Neuronal stem cell (in vitro differentiated cells): ENCODE measurements at places on chromosomes 3 and 15.
A peak's percentile ranks its signal among the peaks of the same experiment; 100 is the strongest.

DNA sequence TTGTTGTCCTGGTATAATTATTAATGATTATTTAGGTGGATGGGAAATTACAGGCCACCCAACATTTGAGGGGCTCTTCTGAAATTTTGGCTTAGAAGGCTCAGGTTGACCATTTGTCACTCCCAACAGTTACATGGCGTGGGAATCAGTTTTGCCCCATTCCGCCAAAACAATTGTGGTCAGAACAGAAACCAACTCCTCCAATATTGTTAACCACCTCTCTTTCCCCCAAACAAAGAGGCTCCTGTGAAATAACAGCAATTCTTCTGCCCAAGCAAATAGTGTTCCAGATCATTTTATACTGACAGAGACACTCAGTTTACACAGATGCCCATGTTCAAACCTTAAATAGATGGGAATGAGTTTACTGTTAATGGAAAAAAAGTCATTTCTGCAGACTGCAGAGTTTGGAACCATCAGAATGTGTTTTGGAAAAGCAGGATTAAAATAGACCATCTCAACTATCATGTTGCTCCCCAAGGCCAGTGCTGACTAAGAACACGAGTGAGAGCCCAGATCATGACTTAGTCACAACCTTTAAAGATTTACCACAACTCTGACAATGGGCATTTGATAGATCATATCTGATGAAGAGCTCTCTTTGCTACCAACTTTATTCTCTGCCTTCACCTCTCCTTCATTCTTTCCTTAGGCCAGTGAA is 102.1 kb downstream of the DUT start:
- DNase-seq: no peak

- no peak for DNase-seq
These were observed 44.0 kb upstream of the GLCE start for GRCh38 chr15:69116391-69116790.

- DNase-seq: no peak
These were observed 124.0 kb upstream of the PLXNA1 start for GRCh38 chr3:126858887-126859286.

GRCh38 chr3:126197854-126198584 is 17.6 kb upstream of the ALDH1L1 start:
- DNase-seq: no peak

DNA sequence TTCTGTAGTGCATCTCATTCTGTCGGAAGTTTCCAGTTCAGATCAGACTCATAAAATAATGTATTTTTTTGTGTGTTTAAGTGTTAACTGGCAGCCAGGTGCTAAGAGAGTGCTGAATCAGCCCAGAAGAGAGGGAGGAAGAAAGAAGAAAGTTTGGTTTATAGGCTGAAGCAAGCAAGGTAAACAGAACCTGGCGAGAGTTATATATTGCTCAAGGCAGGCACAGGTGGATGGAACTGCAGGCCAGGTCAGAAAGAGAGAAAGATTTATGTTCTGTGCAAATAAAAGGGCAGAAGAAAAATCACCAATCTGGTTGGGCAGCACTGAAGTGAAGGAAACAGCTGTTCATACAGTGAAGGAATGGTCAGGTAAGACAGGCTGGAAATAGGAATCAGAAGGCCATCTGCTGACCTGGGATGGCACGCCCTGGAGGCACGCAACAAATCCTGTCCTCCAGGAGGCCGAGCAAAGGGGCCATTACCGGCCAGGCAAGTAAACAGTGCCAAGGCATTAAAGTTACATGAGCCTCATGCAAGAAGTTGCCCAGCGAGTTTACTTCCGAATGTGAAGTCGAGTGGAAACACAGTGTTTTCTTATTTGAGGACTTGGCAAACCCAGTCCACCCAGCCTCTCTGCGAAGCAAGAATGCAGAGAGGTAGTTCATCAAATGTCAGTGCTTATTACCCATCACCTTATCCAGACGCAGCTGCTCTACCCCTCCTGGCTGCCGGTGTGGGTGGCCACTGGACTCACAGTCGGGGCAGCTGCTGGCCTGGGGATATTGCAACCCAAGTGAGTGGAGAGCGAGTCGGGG is 309.8 kb downstream of the VPS13C start:
- DNase-seq: no peak

DNA sequence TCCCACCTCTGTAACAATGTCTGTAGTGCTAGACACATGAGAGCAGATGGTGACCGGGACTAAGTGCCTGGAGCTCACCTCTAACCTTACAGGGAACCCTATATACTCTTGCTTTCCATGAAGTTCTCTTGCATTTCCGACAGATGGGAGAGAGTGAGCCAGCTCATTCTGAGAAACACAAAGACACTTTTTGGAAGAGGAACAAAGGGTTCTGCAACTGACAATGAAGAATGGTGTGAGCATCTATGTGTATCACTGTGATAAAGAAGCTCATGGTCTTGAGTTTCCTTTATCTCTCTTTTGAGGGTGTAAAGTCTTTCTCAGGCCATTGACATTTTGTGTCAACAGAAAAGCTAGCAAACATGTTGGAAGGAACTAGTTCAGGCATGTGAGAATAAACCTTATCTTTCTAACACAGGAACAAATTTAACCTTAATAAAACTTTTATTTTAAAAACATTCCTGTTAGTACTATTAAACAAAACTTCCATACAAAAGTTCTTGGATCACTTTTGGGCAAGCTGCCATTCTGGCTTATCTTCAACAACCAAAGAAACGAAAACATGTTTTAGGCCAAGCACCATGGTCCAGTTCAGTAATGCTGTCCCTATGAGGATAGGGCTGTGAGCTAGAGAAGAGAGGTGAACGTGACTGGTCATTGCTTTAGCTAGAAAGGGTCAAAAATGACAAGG is 142.7 kb downstream of the THRB start:
- no peak for DNase-seq

DNA sequence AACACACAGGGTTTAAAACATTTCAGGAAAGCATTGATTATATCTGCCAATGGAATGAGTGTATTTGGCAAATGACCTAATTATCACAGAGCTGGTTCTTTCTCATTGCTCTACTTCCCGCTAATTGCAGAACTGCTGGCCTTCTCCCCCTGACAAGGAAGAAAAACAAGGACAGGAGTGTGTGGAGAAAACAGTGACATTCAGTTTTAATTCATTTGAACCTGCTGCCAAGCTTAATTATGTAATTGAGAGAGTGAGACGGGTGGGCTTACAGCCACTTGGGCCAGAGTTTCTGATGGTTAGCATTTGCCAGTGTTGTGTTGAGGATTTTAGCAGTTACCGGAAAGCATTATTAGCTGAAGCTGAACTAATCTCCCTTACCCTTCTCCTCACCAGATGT is 301.4 kb downstream of the RBMS3 start:
- no peak for DNase-seq

DNA sequence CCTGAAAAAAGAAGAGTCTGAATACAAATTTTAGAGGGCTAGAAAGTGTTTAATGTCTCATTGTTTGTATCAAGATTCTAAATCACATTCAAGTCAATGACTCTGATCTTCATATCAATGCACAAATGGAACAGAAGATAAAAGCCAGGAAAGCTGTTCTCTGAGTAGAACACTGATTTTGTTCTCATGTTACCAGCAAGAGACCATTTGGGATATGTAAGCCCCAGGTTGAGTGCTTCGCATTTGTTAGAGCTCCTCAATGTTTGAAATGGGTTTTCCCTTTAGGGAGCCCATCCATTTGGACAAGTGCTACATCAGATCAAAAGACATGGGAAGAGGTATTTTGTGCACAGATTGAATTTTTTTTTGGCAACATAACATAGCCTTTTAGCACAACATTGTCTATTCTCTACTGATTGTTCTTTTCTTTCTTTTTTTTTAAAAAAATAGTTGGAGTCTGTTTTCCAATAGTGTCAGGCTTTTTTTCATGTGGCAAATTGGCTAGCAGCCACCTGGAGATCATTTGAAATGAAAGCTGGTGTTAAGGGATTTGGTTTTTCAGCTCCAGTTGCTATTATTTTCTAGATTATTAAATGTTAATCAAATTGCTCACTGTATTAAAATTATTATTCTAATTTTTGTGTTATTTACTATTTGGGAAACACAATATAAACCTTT is 74.5 kb upstream of the ZPLD1 start:
- no peak for DNase-seq

DNA sequence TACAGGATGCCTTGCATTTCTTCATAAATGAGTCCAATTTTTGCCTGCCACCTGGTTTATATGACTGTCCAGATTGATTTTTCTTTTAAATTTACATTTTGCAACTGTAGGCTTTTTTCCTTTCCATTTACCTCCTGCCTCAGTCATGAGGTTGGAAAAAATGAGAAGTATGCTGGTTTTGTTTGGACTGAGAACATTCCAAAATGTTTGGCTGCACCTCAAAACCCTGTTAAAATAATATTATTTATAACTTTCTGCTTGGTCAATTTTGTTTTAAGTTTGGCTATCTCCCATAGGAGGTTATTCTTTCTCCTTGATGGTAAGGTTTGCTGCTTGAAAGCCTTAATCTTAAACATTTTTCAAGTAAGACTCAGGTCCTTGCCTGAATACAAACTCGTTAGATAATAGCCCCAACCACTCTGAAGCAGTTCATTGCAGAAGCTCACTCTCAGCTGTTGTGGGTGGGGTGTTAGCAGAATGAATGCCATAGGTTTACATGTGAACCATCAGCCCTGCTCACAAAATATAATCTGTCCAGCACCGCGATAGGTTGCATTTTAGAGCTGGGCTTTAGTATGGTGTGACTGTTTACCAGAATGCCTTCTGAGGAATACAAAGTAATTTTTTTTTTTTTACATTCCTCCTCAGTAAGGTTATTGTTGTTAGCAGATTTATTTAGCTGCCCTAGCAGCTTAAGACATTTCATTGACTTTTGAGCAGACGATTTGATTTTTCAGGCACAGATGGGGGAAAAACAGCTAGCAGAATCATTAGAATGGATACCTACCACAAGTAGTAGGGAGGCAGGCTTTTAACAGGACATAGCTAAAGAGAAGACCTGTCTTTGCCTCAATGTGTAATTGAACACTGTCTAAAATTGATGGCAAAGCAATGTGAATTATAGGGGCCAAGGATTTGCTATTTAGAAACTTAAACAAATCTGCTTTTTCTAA is 630.8 kb upstream of the KCNMB2 start:
- DNase-seq: no peak

GRCh38 chr3:185781759-185782158 is 43.1 kb downstream of the IGF2BP2 start:
- DNase-seq: no peak

DNA sequence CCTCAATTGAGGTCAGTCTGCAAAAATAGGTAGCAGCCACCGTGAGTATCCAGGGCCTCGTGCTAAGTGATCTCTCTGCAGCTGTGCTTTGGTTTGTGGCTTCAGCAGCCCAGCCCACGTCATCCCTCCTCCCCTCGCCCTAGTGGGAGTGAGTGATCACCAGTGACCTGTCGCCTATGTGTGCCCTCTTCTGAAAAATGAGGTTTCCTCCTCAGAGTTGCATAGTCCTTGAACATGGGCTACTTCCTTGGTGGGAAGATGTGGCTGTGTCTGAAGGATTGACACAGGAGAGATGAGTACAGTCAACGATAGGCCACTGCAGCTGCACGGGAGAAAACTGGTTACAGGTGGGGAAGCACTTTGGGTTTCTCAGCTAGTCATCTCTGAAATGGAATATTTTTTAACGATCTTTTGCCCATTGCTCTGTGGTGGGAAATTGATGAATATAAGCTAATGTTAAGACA is 144.8 kb upstream of the BHLHE40 start:
- DNase-seq: no peak

GRCh38 chr15:77036537-77037387 is 34.1 kb downstream of the TSPAN3 start:
- no peak for DNase-seq

- DNase-seq: peak; percentile 23
These were observed 735 bp downstream of the GOLGA8B start for GRCh38 chr15:34582461-34583371.

- no peak for DNase-seq
These were observed 24.1 kb upstream of the SACM1L start for GRCh38 chr3:45665101-45665572.

GRCh38 chr3:170200987-170201386 is 19.5 kb upstream of the PHC3 start:
- no peak for DNase-seq

GRCh38 chr3:124248471-124249028 is 256.6 kb upstream of the ROPN1 start:
- no peak for DNase-seq

DNA sequence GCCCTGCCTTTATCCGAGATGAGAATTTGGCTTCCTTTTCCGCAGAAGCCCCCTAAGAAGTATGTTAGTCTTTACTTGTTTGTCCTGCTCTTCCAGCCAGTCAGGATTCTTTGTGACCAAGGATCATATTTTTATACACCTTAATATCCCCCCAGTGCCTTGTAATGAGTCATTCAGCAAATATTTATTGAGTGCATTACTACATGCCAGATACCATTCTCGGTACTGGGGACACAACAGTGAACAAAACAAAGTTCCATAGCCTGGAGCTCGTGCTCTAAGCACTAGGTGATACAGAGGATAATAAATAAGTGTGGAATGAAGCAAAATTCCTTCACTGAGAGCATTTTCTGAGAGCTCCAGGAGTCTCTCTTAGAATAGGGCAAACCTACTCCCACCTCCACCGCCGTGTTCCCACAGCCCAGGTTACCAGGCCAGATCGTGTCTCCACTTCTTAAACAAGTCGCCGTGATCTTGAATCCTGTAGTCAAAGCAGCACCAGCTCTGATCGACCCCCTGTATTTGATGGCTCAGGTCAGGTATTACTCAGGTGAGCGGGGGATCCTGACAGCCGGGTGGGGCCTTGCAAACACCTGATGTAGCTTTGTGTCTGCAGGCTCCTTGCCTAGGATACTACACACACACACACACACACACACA is 18.5 kb downstream of the TTC21A start:
- DNase-seq: no peak

DNA sequence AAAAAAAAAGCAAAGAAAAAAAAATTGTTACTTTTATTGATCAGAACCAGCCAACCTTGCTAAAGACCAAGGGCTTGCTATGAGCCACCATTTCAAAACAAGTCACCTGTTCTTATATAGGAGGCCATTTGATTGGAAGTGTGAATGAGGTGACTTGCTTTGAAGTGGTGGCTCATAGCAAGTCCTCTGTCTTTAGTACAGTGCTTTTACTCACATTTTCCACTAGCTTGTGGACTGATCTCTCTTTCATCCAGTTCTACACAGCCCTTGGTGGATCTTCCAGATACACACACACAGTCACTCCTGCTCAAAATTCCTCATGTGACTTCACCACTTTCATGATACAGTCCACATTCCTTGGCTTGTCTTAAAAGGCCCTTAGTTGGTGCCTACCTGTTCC is 13.5 kb downstream of the CLSTN2 start:
- DNase-seq: no peak

DNA sequence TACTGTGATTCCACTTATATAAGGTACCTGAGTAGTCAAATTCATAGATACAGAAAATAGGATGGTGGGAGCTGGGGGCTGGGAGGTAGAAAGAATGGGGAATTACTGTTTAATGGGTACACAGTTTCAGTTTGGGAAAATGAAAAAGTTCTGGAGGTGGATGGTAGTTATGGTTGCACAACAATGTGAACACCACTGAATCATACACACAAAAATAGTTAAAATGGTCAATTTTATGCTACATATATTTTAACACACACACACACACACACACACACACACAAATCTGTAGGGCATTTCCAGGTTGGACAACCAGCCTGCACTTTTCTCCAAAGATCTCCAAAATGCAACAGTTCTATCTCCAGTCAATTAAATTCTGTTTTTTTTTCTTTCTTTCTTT is 1.4 kb downstream of the CCDC32 start:
- DNase-seq: no peak

- DNase-seq: no peak
These were observed 24.5 kb upstream of the BCL6 start for GRCh38 chr3:187769771-187770170.

GRCh38 chr3:105686278-105686897 is 182.4 kb downstream of the CBLB start:
- DNase-seq: no peak
